HAP-1 (cell line): ENCODE measurements at places on chromosomes 7 and 10.
A peak's percentile ranks its signal among the peaks of the same experiment; 100 is the strongest.

GRCh38 chr7:12747687-12748306 lies 60.4 kb downstream of the ARL4A start:
- no peak for DNase-seq

GRCh38 chr10:106958589-106959361 lies 205.7 kb downstream of the SORCS1 start:
- no peak for DNase-seq

DNA sequence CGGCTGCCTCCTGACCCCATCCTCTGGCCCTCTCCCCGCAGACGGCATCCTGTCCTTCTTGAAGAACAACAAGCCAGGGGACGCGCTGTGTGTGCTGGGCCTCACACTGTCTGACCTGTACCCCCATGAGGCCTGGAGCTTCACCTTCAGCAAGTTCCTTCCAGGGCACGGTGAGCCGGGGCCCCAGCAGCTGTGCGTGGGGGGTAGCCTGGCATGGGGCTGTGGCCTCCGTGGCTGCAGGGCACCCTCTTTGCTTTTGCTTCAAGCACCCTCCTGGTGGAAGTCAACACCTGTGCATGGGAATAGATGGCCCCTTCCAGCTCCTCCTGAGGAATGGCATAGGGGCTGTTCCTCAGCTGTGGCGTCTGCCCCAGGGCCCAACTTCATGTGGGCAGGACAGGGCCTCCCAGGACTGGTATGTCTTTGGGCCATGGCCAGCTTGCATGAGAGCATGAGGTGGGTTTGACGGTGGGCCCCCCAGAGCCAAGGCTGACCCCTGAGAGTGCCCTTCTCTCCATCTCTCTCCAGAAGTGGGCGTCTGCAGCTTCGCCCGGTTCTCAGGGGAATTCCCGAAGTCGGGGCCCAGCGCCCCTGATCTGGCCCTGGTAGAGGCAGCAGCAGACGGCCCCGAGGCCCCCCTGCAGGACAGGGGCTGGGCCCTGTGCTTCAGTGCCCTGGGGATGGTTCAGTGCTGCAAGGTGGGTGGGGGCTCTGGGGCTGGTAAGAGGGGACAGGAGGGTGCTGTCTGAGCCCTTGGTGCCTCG lies 20.7 kb downstream of the AMZ1 start:
- DNase-seq = no peak

DNA sequence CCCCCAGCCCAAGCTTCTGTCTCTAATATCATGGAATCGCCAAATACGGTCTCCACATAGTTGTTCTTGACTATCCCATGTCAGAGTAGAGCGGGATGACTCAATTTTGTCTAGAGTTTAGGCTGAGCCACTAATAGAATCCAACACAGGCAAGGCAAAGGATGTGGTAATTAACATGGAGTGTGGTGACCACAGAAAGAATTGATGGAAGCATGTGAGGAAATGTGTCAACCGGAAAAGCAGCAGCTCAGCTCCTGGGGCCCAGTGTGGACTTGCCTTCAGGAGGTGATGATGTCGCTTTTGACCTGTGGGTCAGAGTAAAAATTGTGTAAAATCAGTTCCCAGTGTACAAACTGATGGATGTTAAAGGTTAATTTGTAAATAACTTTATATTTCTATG lies 139.3 kb upstream of the KLF6 start:
- DNase-seq = no peak

DNA sequence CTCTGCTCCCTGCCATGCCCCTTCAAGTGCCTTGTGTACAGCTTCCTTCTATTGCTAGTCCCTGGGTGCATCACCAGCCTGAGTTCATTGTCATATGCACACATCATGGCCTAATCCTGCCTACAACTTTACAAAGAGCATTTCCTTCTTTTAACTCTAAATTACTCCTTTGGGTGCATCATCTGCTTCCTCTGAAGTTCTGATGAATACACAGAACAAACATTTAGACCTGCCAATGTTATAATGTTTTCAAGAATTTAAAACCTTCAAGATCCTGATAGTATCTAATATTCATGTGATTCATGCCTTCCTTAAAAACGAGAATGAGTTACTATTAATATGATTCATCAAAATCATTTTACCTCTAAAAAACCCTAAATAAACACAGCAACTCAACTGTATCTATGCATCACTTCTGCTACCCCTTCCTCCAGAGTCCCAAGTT lies 357.1 kb downstream of the MAGI2 start:
- no peak for DNase-seq

DNA sequence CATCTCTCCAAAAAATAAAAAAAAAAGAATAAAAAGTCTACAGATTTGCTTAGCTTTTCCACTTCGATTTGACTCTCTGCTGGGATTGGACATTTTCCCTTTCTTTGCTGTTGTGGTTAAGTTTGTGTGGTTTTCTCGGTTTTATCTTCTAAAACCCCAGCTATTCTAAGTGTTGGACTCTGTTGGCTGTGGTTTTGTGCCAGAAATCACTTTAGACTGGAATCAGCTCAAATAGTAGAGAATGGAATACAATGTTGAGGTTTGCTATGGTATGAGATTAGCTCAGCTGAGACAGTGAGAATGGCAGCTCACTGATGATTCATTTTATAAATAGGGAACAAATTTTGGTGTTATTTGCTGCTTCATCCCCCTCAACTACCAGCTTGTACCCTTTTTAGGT lies 116.0 kb downstream of the BUB3 start:
- DNase-seq = no peak

DNA sequence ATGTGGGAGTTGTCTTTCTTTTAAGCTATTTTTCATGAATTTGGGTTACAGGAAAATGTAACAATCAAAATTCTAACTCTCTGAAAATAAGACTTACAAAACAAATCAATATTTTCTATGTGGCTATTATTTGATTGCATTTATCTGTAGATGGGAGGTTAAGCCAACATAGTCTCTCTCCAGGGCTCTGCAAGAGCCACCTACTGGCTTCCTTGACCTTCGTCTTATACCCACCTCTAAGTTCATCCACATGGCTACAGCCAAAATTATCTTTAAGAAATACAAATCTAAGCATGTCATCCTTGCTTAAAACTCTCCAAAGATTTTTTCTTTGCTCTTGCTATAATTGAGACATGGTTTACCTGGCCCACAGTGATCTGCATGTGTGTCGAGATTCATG lies 14.2 kb downstream of the GRM3 start:
- no peak for DNase-seq

DNA sequence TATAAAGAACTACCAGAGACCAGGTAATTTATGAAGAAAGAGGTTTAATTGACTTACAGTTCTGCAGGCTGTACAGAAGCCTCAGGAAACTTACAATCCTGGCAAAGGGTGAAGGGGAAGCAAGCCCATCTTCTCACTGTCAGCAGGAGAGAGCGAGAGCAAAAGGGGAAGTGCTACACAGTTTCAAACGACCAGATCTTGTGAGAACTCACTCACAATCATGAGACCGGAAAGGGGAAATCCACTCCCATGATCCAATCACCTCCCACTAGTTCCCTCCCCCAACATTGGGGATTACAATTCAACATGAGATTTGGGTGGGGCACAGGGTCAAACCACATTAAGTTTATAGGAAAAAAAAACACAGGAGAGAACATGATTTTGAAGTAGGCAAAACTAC lies 222.1 kb upstream of the SHH start:
- no peak for DNase-seq

- no peak for DNase-seq
These were observed 80.4 kb downstream of the VIPR2 start for GRCh38 chr7:159064121-159064815.

DNA sequence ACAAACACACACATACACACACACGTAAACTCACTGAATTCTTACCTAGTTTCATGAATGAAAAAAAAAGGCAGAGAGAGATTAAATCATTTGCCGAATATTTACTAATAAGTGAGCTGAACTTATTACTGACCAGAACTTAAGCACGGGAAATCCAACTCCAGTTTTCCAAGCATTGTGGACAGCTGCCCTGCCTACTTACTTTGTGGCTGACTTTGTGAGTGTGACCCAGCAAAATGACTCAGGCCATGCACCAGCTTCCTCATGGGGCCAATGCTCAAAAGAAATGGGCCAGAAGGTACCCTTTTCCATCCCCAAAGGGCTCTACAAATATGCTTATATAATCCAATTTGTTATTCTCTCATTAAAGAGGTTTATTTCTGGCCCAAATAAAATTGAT lies 87.4 kb upstream of the RHOBTB1 start:
- DNase-seq = no peak

GRCh38 chr10:11934262-11934661 lies 108.3 kb downstream of the UPF2 start:
- peak; percentile 36 for DNase-seq

- no peak for DNase-seq
These were observed 26.7 kb upstream of the USP6NL start for GRCh38 chr10:11638055-11638698.

- DNase-seq = no peak
These were observed 37.4 kb downstream of the MACROH2A2 start for GRCh38 chr10:70090013-70090412.

- peak; percentile 57 for DNase-seq
These were observed 983 bp downstream of the FZD8 start for GRCh38 chr10:35640951-35641675.

GRCh38 chr7:139598642-139599041 lies 75.2 kb downstream of the CLEC2L start:
- peak; percentile 45 for DNase-seq

GRCh38 chr10:106179430-106179829 lies 985.1 kb downstream of the SORCS1 start:
- no peak for DNase-seq

GRCh38 chr7:157801113-157801512 lies 464.3 kb downstream of the DNAJB6 start:
- no peak for DNase-seq

DNA sequence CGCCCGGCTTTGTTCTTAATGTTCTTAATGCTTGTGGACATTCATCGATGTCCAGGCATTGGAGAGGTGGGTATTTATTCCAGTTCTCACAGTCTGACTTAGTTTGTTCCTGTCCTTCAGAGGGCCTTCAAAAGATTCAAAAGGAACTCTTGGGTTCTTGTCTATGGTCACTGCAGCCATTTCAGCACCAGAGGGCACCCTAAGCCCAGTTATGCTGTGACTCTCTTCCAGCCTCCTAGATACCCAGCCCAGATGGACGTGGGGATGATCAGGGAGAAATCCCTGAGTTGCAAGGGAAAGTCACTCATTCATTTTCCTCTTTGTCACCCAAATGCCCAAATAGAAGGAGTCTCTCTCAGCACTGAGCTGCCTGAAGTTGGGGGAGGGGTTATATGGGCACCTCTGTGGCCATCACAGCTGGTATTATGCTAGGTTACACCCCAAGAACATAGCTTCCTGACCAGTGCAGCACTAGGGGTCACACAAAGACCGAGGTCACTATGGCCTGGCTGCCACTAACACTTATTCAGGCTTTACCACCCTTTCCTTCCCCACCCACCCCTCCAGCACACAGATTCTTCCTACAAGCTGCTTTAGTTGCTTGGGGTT lies 26.5 kb upstream of the CCDC126 start:
- DNase-seq = peak; percentile 85

GRCh38 chr7:100167912-100168323 lies 499 bp downstream of the GAL3ST4 start:
- no peak for DNase-seq

- DNase-seq = no peak
These were observed 83.1 kb upstream of the SORCS3 start for GRCh38 chr10:104557966-104558365.

GRCh38 chr10:10872764-10873163 lies 144.9 kb upstream of the CELF2 start:
- no peak for DNase-seq

GRCh38 chr7:28181416-28181815 lies 821 bp upstream of the JAZF1 start:
- DNase-seq = no peak

DNA sequence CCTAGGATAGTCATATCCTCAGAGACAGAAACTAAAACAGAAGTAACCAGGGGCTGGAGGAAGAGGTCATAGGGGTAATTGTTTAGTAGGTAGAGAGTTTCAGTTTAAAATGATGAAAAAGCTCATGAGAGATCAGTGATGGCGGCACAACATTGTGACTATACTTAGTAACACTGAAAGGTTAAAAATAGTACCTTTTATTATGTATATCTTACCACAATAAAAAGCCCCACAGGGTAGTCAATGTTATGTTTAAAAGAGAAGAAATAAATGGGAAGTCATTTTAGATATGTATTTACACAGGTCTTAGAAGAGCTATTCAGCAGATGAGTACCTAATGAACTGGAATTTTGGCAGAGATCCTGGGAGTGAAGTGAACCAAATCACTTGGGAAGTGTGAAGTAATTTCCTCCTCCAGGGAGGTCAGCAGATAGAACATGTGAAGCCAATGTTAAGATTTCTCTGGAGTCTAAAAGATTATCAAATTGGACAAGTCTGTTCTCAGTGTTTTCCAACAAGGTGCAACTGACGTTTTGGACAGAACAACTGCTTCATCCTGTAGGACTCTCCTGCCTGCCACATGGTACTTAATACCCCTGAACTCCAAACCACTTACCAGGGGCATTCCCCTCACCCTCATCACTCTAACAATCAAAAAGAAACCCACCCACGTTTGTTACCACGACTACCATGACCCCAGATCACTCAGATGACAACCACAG lies 6.4 kb downstream of the CDCA7L start:
- DNase-seq = peak; percentile 38

DNA sequence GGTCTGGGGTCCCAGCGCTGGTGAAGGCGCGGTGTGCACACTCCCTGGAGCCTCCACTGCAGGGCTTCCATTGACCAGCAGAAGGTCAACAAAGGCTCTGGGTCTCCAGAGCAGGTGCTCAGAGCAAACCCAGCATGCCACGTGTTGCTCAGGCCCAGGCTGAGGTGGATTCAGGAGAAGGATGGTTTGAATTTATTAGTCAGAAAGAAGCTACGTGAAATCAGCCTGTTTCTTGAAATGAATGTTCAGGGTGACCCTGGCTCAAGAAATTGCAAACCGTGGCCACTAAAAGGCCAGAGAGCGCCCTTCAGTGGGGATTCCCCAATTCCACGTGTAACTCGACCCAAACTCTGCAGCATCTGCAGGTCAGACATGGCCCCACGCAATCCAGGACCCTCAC lies 82.7 kb upstream of the PFKP start:
- DNase-seq = no peak

DNA sequence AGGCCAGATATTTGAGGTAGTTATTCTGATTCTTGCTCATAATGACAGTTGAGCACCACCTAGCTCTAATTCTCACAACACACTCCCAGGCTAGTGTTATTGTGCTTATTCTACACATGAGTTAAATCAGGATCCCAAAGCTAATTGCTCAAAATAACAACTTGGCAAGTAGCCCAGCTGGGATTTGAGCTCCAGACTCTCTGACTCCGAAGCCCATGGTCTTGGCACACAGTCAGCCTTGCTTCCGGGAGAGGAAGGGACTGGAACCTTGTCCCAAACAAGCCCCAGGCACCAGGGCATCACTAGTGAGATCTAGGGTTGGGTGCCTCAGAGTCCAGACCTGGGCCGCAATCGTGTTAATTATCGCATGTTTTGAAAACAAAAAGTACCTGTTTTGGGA lies 101.4 kb downstream of the GPAM start:
- no peak for DNase-seq

- no peak for DNase-seq
These were observed 886.4 kb downstream of the DNAJB9 start for GRCh38 chr7:109456116-109456515.

GRCh38 chr10:43944381-43945093 lies 295.9 kb upstream of the ZNF32 start:
- no peak for DNase-seq
